ENCODE measurements at places on chromosomes 3 and 15.

- DNase-seq = no peak
Measured at GRCh38 chr15:50250760-50251394, 14.6 kb downstream of the HDC start.

- no peak for DNase-seq
Measured at GRCh38 chr3:112092496-112093179, 6.4 kb downstream of the C3orf52 start.

DNA sequence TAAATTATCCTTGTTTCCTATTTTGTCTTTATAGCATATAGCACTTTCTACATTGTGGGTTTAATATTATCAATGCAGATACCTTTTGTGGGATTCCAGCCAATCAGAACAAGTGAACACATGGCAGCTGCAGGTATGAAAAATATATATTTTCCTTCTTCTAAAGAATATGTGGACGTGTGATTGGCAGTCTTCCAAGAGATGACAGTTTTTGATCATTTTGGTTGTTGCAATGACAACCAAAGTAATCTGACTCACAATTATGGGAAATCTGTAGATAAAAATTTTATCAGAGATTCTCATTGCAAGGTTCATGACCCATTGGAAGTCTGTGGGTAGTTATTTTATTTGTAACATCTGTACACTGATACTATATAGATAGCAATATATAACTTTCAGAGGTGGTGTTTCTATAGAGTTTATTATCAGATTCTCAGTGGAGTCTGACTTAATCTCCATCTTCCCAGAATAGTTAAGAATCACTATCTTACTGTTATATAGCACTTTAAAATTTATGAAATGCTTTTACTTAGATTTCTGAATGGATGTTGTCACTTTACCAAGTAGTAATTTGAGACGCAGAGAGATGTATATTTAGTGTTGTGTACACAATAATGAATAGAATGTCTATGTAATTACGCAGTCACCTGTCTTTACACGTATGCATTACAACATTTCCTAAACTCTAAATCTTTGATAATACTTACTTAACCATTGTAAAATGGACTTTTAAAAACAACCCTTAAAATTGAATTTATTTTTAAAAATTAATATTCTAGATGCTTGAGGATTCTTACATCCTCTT, 82.5 kb downstream of the STT3B start:
- DNase-seq = no peak

- no peak for DNase-seq
Measured at GRCh38 chr3:186511245-186511644, 32.9 kb downstream of the CRYGS start.

GRCh38 chr15:49063402-49064280, 17.4 kb upstream of the SECISBP2L start:
- no peak for DNase-seq

- no peak for DNase-seq
Measured at GRCh38 chr15:66908744-66909095, 156.7 kb upstream of the SMAD3 start.

GRCh38 chr15:34353627-34354026, 10.5 kb downstream of the NUTM1 start:
- no peak for DNase-seq

DNA sequence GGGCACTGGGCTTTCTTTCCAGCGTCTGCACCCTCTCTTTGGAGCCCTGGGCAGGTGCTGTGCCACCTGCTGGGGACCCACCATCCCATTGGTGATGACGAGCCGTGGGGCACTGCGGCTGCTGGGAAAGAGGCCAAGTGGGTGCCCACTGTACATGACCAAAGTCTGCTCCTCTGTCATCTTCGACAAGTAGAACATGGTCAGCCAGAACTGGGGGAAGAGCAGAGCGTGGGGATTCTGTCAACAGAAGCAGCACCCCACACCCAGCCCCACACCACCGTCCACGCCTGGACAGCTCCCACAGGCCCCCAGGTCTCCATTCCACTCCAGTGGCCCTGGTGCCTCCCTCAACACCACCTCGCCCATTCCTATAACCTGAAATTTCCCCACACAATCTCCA, 9.7 kb downstream of the UROC1 start:
- DNase-seq = no peak

DNA sequence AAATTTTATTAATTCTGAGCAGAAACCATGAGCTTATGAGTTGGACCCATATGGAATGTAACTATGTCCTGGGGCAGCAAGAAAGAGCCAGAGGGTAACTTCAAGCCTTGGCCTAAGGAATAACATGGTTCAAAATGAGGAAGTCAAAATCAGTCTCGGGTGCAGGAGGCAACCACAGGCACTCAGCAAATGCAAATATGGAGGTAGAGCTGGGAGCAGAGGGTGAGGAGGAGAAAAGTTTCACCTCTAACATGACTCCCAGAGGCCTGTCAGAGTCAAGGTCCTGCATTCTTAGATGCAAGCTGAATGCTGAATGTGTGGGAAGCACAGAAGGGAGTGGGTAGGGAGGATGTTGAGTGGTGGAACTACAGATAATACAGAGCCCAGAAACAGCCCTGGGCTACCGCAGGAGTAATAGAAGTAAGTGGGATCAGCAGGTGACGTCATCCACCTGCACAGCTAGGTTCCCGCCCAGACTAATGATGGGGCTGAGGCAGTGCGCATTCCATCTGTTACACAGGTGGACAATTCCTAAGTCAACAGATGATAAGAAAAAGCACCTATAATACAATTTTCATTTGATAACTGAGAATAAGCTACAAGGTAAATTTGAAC, 279.8 kb upstream of the ARRDC4 start:
- DNase-seq = no peak
